ENCODE measurements at places on chromosomes 6 and 20.

- DNase-seq = no peak
These were observed 172.6 kb upstream of the MOCS1 start for GRCh38 chr6:40106840-40107239.

GRCh38 chr6:31657406-31658157 lies 1.9 kb downstream of the APOM start:
- DNase-seq = no peak

GRCh38 chr6:31737315-31737990 lies 1.1 kb upstream of the CLIC1 start:
- no peak for DNase-seq

DNA sequence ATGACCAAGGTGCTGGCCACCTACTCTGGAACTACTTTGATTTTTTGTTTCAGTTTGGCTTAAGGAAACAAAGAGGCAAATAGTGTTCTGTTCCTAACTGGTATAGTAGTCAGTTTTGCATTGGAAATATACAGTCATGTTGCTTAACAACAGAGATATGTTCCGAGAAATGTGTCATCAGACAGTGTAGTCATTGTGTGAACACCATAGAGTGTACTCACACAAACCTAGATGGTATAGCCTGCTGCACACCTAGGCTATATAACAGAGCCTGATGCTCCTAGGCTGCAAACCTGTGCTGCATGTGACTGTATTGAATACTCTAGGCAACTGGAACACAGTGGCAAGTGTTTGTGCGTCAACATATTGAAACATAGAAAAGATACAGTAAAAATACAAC lies 80.4 kb downstream of the ARID1B start:
- DNase-seq = no peak

DNA sequence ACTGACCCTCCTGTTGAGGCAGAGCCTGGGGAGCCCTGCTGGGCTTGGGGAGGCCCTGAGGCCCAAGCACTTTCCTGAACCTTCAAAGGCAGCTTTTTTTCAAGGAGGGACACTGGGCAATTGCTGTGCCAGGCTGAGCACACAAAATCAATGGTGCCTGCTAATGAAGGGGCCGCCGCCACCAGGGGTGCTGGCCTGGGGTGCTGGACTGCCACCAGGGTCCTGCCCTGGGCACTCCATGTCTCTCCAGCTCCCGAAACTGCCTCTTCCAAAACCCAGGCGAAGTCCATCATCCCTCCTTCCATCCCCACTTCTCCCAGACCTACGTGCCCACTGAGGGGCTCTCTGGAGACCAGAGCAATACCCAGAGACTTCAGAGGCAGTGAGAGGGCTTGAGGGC lies 145.6 kb downstream of the GRM4 start:
- no peak for DNase-seq

GRCh38 chr6:109478841-109479624 lies 4.0 kb downstream of the ZBTB24 start:
- DNase-seq = no peak

GRCh38 chr6:145602726-145603326 lies 132.5 kb downstream of the EPM2A start:
- no peak for DNase-seq

DNA sequence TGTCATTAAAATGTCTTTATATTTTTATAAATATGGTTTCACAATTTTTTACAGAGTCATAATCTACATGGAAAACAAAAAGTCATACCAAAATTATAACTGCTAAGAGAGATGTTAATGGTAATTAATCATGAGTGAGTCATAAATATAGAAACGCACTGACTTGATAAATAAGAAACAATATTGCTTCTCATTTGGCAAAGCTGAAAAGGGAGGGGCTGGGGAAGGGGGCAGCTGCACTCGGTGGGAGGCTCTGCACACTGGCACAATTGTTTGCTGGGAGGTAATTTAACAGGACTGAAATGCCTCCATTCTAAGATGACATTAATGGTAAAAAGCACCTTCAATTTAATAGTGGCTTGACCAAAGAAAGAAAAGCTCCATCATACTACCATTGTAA lies 133.3 kb upstream of the AGPAT4 start:
- DNase-seq = no peak

DNA sequence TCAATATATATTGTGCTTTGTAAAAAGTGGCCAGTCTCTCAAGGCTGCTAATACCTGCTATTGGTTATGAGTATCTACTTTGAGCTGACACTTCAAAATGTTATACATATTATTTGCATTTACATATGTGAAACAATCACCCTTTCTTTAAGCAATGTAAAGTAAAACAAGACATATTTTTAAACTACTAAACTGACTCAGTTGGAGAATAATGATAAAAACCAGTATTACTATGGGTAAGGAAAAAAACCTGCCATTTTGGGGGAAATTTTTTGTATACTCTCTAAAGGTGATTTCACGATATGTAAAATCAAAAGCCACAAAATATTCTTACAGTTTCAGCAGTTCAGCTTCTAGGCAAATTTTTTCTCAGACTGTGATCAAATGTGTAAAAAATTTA lies 232.3 kb downstream of the PRL start:
- no peak for DNase-seq

All from activated naive CD4-positive, alpha-beta T cell (primary cell).